Right lobe of liver (tissue), 6 donors: ENCODE measurements at places on chromosomes 1 and 21.
A peak's percentile ranks its signal among the peaks of the same experiment; 100 is the strongest.

DNA sequence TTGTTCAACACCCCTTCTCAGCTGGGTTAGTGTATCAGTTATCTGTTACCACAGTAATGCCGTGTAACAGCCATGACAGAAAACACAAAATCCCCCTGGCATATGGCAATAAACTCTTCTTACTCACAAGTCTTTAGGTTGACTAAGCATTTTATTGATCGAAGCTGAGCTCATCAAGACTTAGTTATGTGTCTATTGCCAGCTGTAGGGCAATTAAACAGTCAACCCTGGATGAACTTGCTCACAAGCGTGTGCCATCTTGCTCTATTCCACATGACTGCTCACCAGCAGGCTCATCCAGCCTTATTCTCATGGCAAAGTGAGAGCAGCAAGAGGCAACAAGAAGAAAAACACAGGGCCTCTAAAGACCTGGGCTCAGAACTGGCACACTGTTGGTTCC lies 333.8 kb upstream of the PTBP2 start:
- no peak for DNase-seq

DNA sequence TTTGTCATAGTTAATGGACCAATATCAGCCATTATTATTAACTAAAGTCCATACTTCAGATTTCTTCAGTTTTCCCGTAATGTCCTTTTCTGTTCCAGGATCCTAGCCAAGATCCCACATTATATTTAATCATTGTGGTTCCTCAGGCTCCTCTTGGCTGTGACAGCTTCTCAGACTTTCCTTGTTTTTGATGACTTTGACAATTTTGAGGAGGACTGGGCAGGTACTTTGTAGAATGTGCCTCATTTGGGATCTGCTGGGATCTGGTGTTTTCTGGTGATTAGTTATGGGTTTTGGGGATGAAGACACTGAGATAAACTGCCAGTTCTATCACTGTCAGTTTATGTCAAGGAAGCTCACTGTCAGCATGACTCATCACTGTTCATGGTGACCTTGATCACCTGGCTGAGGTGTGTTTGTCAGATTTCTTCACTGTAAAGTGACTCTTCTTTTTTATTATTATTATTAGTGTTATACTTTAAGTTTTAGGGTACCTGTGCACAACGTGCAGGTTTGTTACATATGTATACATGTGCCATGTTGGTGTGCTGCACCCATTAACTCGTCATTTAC lies 66.3 kb downstream of the PCBP3 start:
- DNase-seq, result no peak

- peak; percentile 39 for DNase-seq
These were observed 3.1 kb upstream of the BLACAT1 start for GRCh38 chr1:205458777-205459566.

DNA sequence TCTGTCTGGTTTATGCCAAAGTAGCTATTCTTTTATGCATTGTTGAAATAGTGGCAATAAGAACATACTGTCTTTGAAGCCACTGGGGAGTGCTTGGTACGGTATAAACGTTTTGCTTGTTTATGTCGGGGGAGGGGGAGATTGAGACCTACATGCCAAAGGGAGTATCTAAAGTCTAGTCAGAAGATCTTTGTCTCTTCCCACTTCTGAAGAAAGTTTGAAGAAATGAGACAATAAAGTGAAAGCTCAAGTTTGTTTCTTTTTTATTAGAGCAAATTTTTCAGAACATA lies 6.8 kb downstream of the AKIRIN1 start:
- no peak for DNase-seq

- peak; percentile 77 for DNase-seq
These were observed 228.2 kb upstream of the PROX1 start for GRCh38 chr1:213759359-213760181.

DNA sequence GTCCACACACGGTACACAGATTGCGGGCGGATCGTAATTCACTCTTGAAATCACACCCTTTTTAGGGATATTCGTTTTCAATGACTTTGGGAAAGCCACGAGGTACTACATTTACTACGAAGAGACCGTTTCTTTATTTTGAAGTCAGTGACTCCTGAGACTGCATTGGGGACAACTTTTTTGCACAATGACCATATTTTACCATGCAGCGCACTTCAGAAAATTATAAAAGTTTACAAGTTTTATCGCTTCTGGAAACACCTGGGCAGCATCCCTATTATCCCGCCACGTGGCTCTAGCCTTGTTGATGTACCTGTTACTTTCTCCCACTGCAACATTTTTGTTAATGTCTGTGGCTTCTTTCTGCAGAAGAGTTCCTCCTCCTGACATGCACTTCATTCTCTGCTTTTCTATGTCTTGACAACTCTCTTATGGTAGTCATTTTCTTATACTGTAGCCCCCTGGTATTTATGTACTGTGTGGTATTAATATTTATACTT lies 1.3 kb upstream of the AKT3 start:
- no peak for DNase-seq

GRCh38 chr1:74712881-74713280 lies 20.0 kb downstream of the CRYZ start:
- no peak for DNase-seq

GRCh38 chr1:56133522-56134472 lies 445.6 kb downstream of the PLPP3 start:
- no peak for DNase-seq

- DNase-seq, result no peak
These were observed 141.4 kb upstream of the ARHGEF16 start for GRCh38 chr1:3312898-3313575.

GRCh38 chr1:11653101-11653860 lies 948 bp downstream of the FBXO2 start:
- DNase-seq, result peak; percentile 65

GRCh38 chr1:154520333-154520732 lies 18.1 kb upstream of the SHE start:
- no peak for DNase-seq

- DNase-seq, result no peak
These were observed 1063.4 kb downstream of the PLA2G4A start for GRCh38 chr1:187891993-187892682.

- no peak for DNase-seq
These were observed 234.8 kb downstream of the GPR52 start for GRCh38 chr1:174682419-174683008.

- DNase-seq, result peak; percentile 78
These were observed 699 bp downstream of the DIPK1A start for GRCh38 chr1:92960395-92961130.

DNA sequence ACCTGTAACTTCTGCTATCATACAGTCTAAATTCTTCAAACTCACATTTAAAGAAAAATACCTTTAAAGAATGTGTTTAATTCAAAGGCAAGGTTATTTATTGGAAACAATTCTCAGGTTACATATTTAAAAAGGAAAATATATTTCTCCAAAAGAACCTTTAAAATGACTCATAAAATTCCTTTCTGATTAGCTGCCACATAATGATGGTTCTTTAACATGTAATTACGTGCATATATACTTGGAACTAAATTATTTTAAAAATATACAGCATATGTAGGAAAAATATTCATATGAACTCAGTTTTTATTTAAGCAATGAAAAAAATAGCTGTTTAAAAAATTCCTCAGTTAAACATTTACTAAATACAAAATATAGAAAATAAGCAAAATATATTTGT lies 173.6 kb downstream of the COP1 start:
- no peak for DNase-seq

DNA sequence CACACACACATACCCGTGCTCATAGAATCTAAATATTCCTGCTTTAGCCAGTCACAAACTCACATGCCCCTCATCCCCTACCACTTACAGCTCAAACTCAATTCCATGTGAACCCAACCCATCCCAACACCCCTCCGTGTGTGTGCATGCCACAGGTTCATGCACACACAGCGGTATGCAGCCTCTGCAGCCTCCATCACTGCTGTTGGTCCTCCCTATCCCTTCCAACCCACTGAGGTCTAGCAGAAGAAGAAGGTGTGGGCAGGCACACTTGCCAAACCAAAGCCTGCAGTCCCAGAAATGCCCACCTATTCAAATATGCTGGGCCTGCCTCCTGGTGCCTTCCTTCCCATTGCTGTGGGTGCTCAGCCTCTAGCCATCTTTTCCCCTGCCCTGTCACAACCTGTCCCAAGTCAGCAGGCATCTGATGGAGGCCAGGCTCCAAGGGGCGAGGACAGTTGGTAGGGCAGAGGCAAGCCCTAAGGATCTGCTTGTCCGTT lies 26.2 kb downstream of the SLC2A1 start:
- no peak for DNase-seq

DNA sequence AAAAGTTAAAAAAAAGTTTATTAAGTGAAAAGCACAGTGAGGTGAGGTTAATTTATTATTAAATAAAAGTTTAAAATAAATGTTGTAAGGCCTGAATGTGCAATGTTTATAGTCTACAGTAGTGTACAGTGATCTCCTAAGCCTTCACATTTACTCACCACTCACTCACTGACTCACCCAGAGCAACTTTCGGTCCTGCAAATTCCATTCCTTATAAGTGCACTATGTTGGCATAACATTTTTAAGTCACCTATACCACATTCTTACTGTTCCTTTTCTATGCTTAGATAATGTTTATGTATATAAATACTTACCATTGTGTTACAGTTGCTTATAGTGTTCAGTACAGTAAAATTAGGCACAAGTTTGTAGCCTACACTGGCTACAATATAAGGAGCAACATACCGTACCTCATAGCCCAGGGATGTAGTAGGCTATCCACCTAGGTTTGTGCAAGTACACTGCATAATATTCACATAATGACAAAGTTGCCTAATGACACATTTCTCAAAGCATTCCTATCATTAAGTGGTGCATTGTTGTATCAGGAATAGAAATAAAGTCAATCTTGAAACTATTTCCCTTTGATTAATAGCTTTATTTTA lies 426.5 kb upstream of the BRINP3 start:
- no peak for DNase-seq

- no peak for DNase-seq
These were observed 147.6 kb downstream of the ADSS2 start for GRCh38 chr1:244304156-244304555.

- DNase-seq, result no peak
These were observed 36.6 kb downstream of the DEGS1 start for GRCh38 chr1:224219612-224220059.

DNA sequence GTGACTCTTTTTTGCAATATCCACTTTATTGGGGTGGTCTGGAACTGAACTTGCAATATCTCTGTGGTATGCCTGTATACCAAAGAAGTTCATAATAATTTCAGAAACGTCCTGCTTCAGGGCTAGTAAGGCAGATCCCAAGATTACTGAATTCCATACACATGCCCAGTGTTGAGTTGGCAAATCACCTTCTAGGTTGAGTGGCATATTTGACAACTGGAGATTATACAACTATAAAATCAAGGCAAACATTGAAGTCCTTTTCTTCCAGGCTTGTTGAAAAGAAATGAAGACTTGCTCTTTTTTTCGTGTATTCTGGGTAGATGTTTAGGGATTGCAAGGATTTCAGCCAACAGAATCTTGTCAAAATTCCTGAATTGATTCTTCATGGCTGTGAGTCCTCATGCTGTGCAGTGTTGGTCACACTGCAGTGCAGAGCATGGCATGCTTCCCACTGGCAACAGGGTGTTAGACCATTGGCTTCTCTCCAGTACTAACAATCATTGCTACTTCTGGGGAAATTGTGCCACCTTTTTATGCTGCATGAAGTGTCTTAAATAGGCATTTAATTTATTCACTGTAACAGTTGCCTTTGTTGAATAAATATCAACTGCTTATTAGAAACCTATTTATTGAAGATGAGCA lies 367.1 kb upstream of the ADGRL4 start:
- DNase-seq, result peak; percentile 50

GRCh38 chr1:46724991-46725735 lies 6.2 kb upstream of the EFCAB14 start:
- peak; percentile 65 for DNase-seq

- no peak for DNase-seq
These were observed 9.2 kb upstream of the SLC45A3 start for GRCh38 chr1:205689479-205689878.

DNA sequence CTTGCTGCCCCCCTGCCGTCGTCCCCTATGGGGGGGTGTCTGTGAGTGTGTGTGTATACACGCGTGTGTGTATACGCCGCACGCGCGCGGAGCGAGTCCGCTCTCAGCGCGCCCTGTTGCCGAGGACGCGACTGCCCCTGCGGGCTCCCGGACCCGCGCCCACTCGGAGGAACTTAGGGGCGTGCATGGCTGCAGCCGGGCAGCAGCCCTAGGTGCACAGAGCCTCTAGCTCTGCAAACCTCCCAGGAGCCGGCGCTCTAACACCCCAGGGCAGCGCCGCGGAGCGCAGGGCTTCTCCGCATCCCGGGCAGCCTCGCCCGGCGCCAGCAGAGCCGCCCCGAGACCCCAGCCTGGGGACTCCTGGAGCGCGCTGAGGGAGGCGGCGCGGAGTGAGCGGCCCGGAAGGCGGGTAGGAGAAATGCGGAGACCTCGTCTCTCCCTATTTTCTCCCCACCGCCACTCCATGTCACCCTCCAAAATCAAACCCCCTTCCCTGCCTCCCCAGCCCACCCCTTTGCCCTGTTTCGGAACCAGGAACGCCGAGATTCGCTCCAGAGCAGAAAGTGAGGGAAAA lies 574 bp downstream of the ITPKB start:
- DNase-seq, result peak; percentile 46

GRCh38 chr1:221308534-221309511 lies 429.6 kb downstream of the HLX start:
- no peak for DNase-seq

DNA sequence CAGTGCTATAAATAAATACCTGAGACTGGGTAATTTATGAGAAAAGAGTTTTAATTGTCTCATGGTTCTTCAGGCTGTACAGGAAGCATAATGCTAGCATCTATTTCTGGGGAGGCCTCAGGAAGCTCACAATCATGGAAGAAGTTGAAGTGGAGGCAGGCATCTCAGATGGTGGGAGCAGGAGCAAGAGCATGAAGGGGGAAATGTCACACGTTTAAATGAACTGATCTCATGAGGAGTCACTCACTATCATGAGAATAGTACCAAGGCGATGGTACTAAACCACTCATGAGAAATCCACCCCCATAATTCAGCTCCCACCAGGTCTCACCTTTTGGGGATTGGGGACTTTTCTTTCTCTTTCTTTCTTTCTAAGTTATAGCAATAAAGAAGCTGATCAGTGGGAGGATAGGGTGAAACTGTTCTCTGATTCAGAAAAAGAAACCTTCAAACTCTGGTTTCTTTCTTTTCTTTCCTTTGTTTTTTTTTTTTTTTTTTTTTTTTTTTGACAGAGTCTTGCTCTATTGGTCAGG lies 17.1 kb upstream of the SPAG17 start:
- DNase-seq, result no peak

- no peak for DNase-seq
These were observed 95.0 kb downstream of the COL24A1 start for GRCh38 chr1:86061551-86061990.

DNA sequence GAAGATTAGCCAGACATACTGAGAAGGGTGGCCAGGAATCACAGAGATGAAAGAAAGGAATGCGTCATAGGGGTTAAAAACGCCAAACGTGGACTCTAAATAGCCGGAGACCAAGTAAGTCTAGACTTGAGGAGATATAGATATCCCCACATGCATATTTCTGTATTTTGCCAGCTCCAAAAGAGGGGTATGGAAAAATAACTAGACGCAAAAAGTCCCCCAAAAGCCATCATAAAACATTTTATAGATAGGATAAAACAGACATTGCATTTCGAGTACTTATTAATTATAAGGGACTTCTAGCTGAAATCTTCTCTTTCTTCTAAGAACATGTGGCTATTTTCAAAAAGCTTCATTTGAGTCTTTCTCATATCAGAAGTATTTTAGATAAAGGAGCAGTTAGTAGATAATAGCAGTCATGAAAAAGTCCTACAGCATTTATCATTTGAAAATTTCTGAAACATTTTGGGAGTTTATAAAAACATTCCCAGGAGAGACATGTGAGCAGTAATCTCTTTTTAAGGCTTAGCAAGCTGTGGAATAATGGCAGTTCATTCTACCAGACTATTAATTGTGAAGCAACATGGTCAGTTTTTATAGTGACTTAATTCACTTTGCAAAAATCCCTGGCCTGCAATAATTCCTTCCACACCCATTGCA lies 6.1 kb downstream of the KIF26B start:
- DNase-seq, result no peak
